ENCODE measurements at places on chromosomes 11 and 22. TPM values are rescaled to one million over a fixed set of nuclear protein-coding genes. Genes with fewer than 3 reads are reported as not detected.

DNA sequence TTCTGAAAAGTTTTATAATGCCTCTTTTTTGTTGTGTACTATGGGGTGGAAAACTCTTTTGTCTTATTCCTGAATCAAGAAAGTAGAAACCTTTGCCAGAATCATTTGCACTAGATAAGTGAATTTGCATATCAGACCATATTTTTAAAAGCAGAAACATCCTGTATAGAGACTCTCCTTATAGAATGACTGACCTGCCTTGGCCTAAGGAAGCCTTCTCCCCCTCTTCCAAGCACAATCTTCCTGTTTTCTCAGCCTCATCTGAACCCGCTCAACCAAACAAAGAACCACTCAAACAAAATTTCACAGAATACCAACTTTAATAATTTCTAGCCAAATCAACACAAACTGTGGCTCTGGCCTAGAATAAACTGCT lies 60.3 kb downstream of the SIK3 start:
- no peak for DNase-seq
- H3K4me3 ChIP-seq: no peak overlapping the region
- no peaks in the 10 kb centered on the region for H3K27me3 ChIP-seq
- no peak overlapping the region for H3K27ac ChIP-seq
- H3K36me3 ChIP-seq: no peaks in the 10 kb centered on the region
- H3K4me1 ChIP-seq: peaks cover 29% of the 10 kb centered on the region

DNA sequence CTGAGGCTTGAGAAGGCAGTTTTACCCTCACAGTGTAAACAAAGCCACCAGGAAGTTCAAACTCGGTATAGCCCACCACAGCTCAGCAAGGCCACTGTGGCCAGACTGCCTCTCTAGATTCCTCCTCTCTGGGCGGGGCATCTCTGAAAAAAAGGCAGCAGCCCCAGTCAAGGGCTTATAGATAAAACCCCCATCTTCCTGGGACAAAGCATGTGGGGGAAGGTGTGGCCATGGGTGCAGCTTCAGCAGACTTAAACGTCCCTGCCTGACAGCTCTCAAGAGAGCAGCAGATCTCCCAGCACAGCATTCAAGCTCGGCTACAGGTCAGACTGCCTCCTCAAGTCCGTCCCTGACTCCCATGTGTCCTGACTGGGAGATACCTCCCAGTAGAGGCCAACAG lies 69.7 kb downstream of the TTC28 start:
- no peak for DNase-seq
- no peak overlapping the region for H3K4me3 ChIP-seq
- no peaks in the 10 kb centered on the region for H3K4me1 ChIP-seq
- no peaks in the 10 kb centered on the region for H3K36me3 ChIP-seq
- H3K27ac ChIP-seq: no peak overlapping the region
- no peaks in the 10 kb centered on the region for H3K27me3 ChIP-seq

RIC3 gene
- total RNA-seq: not detected

LRRC74B gene
- total RNA-seq: not detected

Measured in GM23248 (cell line).